ENCODE measurements at places on chromosomes 12 and 14.

DNA sequence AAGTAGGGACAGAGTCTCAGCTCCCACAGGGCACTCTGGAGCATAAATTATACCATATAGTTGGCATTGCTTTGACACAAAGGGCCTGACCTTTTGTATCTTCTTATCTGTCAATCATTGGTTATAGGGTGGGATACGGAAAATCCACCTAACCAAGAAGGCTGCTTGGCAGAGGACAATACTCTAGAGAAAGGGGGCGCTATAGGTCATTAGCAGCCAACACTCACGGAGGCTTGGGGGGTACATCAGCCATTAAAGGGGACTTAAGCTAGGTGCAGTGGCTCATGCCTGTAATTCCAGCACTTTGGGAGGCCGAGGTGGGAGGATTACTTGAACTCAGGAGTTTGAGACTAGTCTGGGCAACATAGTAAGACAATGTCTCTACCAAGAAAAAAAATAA is 22.9 kb downstream of the SPTSSA start:
- DNase-seq: no peak

GRCh38 chr14:20601522-20601921 is 10.3 kb upstream of the RNASE12 start:
- no peak for DNase-seq

DNA sequence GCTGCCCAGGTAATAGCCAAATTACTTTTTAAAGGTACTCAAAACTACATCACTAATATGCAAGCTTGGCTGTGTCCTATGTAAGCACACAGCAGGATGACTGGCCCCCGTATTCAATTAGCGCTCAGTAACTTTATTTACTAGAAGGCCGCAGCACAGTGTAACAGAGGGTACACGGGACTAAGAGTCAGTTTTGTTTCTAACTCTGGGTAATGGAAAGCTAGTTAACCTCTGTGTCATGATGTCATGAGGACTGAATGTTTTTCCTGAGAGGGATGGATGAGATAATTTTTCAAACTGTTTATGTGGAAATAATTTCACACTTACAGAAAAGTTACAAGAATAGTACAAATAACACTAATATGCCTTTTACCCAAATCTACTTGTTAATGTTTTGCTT is 27.1 kb downstream of the GALNT4 start:
- DNase-seq: no peak

- DNase-seq: no peak
Observed at GRCh38 chr12:1429980-1430379, 164.4 kb downstream of the FBXL14 start.

- DNase-seq: no peak
Observed at GRCh38 chr14:34684578-34684977, 29.8 kb downstream of the CFL2 start.

- DNase-seq: no peak
Observed at GRCh38 chr12:33639975-33640374, 200.4 kb upstream of the SYT10 start.

GRCh38 chr14:103284574-103285467 is 49.2 kb upstream of the EIF5 start:
- no peak for DNase-seq

- DNase-seq: no peak
Observed at GRCh38 chr12:89507015-89507824, 17.4 kb downstream of the GALNT4 start.

DNA sequence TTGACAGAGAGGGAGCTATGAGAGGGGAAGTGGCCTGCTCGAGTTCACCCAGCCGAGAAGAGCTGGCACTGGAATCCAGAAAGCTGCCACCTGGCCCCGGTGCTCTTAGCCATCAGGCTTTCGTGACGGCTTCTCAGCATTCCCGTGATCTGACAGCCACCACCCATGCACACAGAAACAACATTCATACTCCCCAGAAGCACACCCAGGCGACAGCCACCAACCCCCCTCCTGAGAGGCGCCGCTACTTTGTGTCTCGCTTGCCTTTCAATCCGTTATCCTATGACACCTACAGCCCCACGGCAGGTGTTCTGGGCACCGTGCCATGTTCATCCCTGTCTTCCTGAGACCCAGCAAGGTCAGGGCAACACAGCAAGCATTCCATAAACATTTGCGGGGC is 31.4 kb downstream of the PSMC1 start:
- no peak for DNase-seq

DNA sequence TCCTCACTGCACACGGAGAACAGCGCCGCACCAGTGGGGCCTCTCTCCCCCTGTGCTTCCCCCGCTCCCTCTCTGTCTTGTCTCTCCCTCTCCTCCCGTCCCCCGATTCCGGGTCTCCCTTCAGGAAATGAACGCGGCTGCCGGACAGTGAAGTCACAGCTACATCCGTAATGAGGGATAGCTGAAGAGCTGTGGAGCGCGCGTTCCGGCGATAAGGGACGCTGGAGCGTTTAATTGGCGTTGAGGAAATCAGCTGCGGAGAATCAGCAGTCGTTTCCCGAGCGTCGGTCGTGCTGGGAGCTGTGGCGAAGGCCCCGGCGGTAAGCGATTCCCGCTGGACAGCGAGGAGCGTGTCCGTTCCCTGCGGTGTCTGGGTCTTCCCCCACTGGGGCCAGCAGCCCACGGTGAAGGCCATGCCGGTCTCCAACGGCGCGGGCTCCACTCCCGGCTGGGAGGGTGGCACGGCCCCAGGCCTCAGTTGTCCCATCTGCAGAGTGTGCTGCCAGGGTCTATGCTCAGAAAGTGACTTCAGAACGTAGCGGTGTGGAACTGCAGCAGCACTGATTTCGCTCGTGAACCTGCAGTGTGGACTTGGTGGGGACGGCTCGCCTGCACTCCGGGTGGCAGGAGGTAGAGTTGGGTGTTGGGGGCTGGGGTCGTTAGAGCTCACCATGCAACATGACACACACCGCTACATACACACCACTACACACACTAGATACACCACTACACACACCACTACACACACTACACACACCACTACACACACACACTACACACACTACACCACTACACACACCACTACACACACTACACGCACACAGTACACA is 10.9 kb downstream of the NOC4L start:
- DNase-seq: no peak

DNA sequence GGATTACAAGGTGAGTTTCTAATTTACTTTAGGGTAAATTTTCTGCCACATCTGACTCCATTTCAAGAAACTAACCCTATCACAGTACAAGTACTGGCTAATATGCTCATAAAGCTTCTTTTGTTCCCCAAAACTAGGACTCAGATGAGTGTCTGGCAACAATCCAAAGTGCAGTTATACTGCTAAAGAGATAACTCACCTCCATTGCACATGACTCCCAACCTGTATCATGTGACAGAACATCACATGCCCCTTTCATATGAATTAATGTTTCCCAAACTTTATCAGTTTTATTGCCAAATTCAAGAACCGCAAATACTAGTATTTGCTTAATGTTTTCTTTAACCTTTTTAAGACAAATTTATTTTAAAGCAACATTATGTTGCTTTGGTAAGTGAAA is 3.9 kb upstream of the PPP1R12A start:
- no peak for DNase-seq

- no peak for DNase-seq
Observed at GRCh38 chr14:78535041-78535440, 364.9 kb downstream of the NRXN3 start.

DNA sequence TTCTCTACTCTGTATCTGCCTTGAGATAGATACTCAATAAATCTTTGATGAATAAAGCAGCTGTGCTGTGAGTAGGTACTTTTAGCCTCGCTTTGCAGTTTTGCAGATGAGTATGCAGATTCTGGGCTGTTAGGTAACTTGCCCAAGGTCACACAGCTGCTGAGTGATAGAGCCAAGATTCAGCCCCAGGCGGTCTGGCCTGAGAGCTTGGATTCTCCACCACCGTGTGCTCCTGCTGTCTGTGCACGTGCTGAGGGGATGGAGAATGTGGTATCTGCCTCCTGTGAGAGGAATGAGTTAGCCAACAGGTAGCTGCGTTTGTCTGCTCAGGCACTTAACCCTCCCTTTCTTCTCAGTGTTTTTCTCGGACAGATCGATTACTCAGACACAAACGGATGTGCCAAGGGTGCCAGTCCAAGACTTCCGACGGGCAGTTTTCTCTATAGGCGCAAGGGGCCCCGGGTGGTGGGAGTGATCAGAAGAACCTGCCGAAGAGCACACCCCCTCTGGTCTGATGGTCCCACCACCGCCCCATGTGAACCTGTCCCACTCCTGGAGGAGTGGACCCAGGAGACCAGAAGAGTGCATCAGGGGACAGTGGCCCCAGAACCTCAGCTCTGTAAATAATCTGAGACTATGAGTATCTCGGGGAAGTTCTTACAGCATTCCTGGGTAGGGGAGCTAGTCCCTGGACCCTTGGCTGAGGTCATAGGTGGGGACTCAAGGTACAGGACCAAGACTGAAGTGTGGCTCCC is 6.6 kb upstream of the CSAD start:
- no peak for DNase-seq

GRCh38 chr14:63781686-63782085 is 53.8 kb upstream of the SGPP1 start:
- DNase-seq: no peak
